GM20000 (cell line): ENCODE measurements at places on chromosomes 3 and 15.

- no peak for DNase-seq
These were observed 293.5 kb downstream of the SOX2 start for GRCh38 chr3:182005219-182005618.

GRCh38 chr3:26437678-26438077 is 184.9 kb upstream of the LRRC3B start:
- no peak for DNase-seq

GRCh38 chr15:68408971-68409370 is 23.0 kb downstream of the ITGA11 start:
- DNase-seq = no peak

DNA sequence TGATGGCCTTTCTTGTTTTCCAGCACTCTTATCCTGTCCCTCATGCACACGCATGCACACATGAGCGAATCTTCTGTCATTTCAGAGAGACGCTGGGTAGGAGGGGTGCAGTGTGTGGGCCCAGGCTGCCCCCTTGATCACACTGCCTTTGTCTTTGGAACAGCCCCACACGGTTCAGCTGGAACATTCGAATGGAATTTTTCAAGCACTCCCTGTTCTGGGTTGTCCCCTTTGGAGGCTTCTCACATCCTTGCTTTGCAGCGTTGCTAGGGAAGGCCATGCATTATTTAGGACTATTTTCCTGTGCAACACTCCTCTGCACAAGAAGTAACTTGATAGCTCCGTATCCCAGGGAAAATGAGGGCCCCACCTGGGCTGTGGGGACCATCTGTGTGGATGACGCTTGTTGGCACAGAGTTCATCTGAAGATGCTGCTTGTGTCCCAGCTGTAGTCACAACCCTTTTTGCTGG is 78.4 kb downstream of the SPSB4 start:
- no peak for DNase-seq

DNA sequence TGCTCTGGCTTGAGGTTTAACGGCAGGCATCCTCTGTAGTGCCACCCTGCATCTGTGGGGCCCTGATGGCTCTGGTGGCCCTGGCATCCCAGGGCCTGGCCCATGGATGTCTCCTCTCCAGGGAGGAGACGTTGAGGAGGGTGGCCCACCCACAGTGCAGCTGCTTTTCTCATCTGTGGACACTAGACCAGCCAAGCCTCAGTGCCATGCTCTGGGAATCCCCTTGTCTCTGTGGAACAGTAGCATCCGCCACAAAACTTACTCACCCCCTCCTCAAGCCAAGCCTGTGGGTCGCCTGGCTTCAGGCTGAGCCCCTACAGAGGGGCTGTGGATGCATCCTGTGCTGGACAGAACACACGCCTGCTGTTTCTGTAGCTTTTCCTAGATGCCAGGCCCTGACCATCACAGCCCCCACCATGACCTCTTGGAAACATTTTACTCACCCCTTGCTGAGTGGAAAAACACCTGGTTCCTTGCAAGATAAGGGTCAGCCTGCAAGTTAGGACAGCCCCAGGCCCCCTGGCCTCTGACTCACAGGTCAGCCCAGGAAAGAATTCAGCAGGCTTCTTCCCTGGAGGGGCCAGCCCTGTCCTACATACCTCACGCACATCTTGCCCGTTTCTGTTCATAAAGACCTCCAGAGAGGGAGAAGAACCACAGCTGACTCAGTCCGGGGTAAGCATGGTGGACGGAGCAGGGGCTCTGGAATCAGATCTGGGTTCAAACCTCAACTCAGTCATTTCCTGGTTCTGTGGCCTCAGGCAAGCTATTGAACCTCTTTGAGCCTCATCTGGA is 19.0 kb downstream of the PAK6 start:
- no peak for DNase-seq

GRCh38 chr3:29494305-29495036 is 213.6 kb downstream of the RBMS3 start:
- no peak for DNase-seq

DNA sequence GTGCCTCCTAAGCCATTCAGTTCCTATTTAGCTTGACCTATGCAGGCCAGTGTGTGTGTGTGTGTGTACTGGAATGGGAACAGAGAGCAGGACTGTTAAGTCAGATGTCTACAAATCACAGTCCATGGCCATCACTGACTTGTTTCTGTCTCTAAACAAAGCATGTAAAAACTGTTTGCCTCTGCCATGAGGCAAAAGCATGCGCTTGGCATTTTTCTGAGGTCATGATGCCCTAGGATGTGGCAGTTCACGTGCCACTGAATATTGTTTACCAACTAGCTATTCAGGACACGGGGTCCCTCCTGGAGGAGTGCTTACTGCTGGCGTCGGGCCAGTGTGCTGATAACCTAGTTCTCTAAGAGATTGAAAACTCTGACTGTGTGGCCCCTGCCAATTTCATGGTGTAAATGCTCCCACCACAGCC is 8.2 kb upstream of the ATP13A3 start:
- no peak for DNase-seq

DNA sequence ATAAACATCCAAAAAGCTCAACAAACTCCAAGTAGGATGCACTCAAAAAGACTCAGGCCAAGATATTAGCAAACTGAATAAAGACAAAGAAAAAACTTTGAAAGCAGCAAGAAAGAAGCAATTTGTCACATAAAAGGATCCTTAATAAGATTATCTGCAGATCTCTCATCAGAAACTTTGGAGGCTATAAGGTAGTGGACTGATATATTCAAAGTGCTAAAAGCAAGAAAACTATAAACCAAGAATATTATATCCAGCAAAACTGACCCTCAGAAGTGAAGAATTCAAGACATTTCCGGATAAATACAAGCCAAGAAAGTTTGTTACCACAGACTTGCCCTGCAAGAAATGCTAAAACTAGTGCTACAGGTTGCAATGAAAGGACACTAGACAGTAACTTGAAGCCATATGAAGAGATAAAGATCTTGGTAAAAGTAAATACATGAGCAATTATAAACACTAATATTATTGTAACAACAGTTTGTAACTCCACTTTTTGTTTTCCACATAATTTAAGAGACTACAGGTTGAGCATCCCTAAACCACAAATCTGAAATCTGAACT is 23.6 kb downstream of the C3orf33 start:
- no peak for DNase-seq
